ENCODE measurements at places on chromosomes 7 and 10. TPM values are rescaled to one million over a fixed set of nuclear protein-coding genes. Genes with fewer than 3 reads are reported as not detected.

GRCh38 chr7:131076032-131076431 is 251.6 kb upstream of the MKLN1 start:
- DNase-seq: no peak

The GPR15LG gene
- total RNA-seq: 6.9 TPM

DNA sequence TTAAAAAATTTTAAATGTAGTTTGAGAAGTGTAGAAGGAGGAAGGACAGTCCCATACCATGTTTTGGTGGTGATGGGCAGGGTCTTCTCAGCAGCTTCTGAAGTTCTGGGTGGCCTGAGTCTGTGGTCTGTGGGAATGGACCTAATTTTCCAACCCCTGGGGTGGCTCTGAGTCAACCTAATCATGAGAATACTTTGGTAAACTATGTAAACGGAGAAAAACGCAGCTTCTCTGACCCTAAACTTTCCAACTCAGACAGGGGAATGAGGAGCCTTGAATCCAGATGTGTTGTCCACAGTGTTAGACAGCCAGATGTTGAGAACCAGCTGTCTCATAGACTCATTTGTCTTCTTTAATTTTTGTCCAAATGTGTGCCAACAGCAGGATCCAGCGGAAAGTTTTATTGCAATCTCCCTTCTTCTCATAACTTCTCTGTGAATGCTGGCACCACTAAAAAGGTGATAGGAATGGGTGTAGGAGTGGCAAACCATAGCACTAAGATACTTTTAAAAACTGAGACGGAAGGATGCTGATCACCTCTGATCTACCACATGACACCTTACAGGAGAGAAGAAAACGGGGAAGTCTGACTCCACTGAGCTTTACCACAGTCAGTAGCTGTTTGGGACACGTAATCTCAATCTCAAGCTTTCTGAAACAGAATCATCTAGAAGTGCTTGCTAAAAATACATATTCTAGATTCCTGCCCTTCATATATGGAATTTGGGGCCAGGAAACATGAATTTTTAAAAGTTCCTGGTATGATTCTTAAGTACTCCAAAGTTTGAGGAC is 90.5 kb upstream of the PHYHIPL start:
- DNase-seq: no peak

The SLC39A12 gene
- total RNA-seq: not detected

The WASL gene
- 29.5 TPM for total RNA-seq

GRCh38 chr10:106467506-106467905 is 697.0 kb downstream of the SORCS1 start:
- no peak for DNase-seq

DNA sequence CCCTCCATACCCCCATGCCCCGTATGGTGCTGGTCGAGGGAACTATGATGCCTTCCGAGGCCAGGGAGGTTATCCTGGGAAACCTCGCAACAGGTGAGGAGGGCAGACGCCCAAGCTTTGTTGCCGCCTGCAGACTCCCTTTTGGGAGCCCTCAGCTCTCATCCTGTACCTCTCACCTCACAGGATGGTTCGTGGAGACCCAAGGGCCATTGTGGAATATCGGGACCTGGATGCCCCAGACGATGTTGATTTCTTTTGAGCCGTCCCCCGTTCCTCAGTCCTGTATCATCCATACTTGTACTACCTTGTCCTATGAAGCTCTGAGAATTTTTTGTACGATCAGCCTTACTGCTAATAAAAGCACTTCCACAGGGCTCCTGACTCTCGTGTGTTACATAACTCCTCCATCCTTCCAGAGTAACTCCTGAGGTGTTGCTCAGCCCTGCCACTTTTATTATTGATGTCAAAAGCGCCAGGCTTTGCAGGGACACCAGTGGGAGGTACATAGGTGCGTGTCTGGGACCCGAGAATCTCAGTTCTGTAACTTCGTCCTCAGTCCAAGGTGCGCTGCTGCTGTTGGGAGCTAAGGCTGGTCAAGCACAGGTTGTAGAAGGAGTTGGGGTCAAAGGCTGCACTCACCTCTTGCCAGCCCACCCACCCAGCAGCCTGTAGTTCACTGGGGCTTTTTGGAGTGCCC is 1.1 kb downstream of the UFSP1 start:
- DNase-seq: no peak

- DNase-seq: no peak
Measured at GRCh38 chr10:122519144-122519543, 41.4 kb upstream of the DMBT1 start.

GRCh38 chr10:34252111-34252510 is 563.0 kb downstream of the PARD3 start:
- no peak for DNase-seq

DNA sequence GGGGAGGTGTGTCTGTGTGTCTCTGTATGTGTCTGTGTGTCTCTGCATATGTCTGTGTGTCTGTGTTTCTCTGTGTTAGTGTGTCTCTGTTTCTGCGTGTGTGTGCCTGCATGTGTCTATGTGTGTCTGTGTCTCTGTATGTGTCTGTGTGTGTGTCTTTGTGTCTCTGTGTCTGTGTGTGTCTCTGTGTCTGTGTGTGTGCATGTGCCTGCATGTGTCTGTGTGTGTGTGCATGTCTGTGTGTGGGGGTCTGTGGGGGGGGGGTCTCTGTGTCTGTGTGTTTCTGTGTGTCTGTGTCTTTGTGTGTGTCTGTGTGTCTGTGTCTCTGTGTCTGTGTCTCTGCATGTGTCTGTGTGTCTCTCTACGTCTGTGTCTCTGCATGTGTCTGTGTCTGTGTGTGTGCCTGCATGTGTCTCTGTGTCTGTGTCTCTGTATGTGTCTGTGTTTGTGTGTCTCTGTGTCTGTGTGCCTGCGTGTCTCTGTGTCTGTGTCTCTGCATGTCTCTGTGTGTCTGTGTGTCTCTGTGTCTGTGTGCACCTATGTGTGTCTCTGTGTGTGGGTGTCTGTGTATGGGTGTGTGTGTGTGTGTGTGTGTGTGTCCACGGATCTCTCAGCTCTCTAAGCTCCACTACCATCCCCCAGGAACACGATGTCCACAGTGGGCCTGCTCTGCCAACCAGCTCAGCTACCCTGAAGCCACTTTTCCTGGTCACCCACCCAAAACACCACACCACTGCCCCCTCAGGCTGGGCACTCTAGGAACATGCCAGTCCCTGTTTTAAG is 41.7 kb downstream of the RASGEF1A start:
- DNase-seq: peak; percentile 4

Data from suprapubic skin (tissue), 4 donors.